ENCODE measurements at places on chromosomes 12 and 14.

DNA sequence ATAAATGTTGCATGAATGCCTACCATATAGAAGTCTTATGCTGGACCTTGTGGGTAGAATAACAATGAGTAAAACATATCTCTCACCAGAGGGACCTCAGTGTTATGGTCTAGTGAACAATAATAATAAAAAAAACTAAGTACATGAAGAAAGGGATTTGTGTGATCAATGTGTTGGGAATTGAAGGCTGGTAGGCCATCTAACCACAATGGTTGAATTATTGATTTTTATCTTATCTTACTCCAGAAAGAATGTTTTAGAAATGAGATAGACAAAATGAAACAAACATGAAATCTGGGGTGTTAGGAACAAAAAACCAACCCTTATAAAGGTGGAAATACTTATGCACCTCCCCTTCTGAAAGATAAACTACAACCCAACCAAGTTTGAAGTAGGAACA is 243.9 kb upstream of the LRIG3 start:
- DNase-seq: no peak

DNA sequence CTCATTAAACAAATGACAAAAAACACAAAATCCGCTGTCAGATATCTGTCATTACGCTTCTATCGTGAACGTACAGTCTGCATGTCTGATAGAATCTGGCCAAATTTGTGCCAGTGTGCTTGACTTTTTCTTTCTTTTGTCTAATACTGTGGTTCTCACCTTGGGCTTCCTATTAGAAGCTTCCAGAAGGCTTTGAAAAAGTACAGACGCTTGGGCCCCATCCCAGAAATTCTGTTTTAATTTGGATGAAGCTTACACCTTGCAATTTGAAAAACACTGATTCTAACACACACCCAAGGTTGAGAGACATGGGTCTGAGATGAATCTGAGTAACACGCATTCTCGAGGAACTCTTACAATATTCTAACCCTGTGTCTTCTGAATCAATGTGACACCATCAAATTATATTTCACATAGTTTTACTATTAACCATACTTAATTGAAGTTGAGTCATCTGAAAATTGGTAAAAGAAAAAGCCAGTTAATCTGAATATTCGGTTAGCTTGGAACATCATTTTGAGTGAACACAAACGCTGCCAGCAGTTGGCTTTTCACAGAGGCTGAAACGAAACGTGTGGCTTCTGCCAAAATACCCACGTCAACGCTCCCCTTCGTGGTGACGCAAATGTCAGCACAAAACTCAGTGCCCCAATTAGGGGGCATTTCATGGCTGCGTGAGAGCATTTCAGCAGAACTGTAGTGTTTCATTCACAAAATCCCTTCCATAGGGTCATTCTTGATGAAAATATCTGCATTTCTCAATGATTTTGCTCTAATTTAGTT is 420.5 kb downstream of the TMEM132D start:
- DNase-seq: no peak

- DNase-seq: no peak
Measured at GRCh38 chr12:2681450-2682205, 113.1 kb upstream of the FKBP4 start.

DNA sequence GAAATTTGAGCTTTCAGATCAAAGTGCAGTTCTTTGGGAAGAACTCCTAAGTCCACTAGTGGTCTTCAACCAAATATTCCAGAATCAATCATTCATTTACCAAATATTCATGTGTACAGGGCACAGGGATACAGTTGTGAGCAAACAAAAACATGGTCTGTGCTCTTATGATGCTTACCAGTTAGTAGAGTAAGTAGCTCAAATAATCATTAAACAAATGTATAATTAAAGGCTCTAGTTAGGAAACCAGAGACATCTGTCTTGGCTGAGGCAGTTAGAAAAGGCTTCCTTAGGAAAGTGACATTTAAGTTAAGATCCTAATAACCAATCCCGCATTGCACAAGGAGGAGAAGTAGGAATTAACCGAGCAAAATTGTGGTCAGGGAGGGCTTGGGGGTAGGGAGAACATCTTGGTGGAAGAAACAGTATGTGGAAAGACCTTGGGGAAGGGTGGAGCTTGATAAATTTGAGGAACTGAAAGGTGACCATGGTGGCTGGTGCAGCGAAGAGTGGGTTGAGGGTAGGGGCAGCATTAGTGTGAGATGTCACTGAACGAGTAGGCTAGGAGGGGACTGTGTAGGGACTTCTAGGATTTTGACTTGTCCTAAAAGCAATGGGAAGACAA is 40.0 kb downstream of the PEBP1 start:
- DNase-seq: no peak

DNA sequence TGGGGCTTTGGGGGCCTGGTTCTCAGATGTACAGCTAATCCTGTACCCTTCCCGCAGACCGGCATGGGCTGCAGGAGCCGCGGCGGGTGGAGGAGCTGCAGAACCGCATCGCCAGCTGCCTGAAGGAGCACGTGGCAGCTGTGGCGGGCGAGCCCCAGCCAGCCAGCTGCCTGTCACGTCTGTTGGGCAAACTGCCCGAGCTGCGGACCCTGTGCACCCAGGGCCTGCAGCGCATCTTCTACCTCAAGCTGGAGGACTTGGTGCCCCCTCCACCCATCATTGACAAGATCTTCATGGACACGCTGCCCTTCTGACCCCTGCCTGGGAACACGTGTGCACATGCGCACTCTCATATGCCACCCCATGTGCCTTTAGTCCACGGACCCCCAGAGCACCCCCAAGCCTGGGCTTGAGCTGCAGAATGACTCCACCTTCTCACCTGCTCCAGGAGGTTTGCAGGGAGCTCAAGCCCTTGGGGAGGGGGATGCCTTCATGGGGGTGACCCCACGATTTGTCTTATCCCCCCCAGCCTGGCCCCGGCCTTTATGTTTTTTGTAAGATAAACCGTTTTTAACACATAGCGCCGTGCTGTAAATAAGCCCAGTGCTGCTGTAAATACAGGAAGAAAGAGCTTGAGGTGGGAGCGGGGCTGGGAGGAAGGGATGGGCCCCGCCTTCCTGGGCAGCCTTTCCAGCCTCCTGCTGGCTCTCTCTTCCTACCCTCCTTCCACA is 7.6 kb downstream of the NR4A1 start:
- DNase-seq: no peak

GRCh38 chr12:19833775-19834501 is 394.6 kb downstream of the AEBP2 start:
- DNase-seq: no peak

- no peak for DNase-seq
Measured at GRCh38 chr14:65195042-65195719, 92.9 kb upstream of the MAX start.

DNA sequence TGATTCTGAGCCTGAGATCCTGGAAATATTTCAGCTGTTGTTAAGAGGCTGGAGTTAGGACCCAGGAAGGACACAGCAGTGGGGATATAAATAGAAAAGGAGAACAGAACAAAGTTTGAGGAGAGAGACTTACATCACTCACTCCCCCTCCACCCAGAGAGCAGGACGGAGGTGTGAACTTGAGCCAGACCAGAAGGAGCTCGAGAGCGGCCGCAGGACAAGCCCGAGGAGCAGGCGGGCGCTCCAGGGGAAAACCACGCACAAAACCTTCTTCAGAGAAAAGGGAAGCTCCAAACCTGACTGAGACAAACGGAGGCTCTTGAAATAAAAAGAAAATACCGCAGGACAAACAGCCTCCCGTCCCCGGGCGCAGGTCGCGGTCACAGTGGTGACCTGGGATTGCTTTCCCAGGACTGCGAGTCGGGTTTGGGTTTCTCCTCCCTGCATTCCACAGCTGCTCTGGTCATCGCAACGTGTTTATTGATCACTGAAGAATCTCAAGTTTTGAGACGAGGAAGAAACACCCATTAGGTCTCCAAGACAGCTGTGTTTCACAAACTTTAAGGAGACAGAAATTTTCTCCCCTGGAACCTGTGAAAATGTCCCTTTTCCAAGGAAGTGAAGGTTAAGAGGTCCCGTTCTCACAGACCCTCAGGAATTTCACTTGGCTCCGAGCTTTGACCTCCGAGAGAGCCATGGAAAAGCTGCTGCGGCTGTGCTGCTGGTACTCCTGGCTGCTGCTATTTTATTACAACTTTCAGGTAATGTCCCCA is at the start of gene ADGRD1:
TSS of gene ADGRD1 (plus strand) at position 137 of the 773 bp plus-strand sequence. CDS start at position 696, 559 bp downstream.
- no peak for DNase-seq

DNA sequence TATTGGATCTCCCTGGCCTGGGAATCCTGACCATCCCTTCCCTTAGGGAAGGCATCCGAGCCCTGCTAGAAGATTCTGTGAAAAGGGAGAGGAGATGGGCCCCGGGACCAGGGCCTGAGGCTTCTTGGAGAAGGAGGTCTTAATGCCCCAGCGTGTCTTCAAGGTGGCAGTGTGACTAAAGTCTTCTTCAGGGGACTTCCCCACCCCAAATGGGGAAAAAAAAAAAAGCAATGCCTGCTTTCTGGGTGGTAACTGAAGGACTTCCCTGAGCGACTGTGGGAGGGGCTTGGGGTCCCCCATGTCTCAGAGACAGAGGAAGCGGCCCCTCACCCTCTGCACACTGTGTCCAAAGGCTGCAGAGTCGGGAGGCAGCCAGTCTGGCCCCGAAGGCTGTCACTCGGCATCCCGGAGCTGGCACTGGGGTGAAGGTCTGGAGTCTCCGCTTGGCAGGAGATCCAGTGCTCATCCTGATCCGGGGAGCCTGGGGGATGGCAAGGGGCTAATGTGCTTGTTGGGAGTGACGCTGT is 7.8 kb upstream of the PGF start:
- DNase-seq: no peak

GRCh38 chr14:35576260-35576659 is 42.3 kb downstream of the INSM2 start:
- no peak for DNase-seq

GRCh38 chr12:4215229-4216186 is 58.1 kb upstream of the CCND2 start:
- no peak for DNase-seq

- DNase-seq: no peak
Measured at GRCh38 chr12:66341126-66341525, 38.8 kb downstream of the HELB start.

- no peak for DNase-seq
Measured at GRCh38 chr14:44168566-44168965, 338.5 kb downstream of the FSCB start.

DNA sequence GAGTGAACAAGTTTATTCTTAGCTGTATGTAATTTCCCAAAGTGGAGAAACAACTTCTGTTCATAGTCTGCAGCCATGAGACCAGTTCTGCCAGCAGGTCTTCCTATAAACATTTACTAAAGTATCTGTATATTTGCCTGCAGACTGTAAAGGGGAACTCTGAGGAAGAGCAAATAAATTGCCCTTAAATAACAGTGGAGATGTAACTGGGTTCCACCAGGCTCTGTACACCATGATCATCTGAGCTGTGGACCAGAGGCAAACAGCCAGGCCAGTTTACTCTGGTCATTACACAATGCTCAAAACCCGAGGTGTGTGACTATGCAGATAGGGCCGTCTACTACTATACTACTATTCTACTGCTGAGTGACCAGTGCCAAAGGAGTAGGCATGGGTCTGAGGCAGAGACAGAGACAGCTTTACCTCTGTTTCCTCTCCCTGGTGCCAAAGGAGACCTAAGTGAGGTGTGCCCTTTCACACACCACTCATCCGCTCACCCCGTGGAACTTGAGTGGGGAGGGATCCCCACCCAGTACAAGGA is 21.1 kb upstream of the CERS5 start:
- no peak for DNase-seq

- DNase-seq: no peak
Measured at GRCh38 chr12:56205445-56205844, 16.2 kb upstream of the SMARCC2 start.

GRCh38 chr12:3929875-3930615 is 56.8 kb upstream of the PARP11 start:
- DNase-seq: no peak

- DNase-seq: no peak
Measured at GRCh38 chr14:77409131-77409533, 14.2 kb downstream of the NOXRED1 start.

DNA sequence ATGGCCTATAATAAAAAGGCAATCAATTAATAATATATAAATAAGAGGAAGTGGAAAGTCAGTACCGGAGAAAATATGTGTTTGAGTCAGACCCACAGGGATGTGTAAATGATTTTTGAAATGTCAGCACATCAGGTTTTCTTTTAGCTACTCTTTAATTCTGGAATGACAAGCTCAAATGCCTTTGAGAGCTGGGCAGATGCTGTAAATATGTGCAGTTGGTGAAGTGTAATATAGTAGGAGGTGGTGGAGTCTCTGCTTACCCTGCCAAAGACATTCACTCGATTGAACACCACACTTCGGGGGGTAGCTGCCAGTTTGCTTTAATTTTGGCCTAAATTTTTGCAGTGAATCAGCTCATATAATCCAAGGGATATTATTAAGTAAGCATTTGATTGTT is 93.0 kb downstream of the PLEKHA5 start:
- no peak for DNase-seq

DNA sequence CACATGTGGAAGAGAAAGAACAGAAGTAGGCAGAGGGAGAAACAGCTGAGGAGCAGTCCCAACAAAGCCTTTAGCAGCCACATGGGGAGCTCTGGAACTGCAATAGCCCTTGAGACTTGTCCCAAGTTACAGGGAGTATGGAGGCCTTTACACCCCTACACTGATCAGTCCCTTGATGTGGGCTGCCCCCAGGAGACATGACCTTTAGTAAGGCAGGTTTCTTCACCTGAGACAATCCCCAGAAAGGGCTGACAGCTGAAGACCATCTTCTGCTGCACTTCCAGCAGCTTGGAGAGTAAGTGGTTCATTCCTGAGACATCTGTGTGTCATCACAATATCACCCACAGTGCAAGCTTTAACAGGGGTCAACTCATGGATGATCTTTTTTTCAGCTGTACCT is 8.6 kb upstream of the SNAPC1 start:
- DNase-seq: no peak

DNA sequence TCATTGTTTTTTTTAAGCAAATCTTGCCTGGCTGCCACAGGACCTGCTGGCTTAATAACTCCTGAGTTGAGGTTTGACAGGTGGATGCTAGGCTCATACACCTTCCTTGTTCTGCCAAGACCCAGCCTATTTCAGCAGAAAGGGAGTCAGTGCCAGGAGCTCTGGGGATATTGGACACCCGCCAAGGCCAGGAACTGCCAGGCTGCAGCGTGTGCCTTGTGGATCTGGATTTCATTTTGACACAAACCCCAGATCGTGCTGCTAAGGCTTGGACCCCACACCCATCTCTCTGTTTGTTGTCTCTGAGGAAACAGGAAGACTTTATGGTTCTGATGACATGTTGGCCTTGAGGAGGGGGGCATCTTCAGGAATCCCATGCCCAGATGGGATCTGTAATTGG is 44.4 kb upstream of the PRIMA1 start:
- DNase-seq: no peak

GRCh38 chr12:104632724-104633201 is 176.0 kb downstream of the CHST11 start:
- no peak for DNase-seq

Measured in cortex of kidney (tissue), 1 donor.